ENCODE measurements at places on chromosomes 4 and X. TPM values are rescaled to one million over a fixed set of nuclear protein-coding genes. Genes with fewer than 3 reads are reported as not detected.

DNA sequence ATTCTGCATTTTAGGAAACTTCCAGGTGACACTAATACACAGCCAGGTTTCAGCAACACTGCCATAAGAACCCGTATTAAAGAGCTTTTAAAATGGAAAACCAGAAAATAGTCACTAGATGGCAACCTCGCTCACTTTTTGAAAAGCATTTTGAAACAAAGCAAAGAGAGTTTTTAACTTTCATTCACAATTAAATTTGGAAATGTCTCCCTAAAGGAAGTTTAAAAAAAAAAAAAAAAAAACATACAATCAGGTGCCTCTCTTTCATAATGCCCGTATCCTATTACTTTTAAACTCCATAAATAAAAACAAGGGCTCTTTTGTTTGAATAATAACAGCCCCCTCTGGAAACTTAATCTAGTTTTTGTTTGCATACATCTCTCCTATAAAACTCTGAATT is 20.3 kb downstream of the MEPE start:
- DNase-seq, result no peak

DNA sequence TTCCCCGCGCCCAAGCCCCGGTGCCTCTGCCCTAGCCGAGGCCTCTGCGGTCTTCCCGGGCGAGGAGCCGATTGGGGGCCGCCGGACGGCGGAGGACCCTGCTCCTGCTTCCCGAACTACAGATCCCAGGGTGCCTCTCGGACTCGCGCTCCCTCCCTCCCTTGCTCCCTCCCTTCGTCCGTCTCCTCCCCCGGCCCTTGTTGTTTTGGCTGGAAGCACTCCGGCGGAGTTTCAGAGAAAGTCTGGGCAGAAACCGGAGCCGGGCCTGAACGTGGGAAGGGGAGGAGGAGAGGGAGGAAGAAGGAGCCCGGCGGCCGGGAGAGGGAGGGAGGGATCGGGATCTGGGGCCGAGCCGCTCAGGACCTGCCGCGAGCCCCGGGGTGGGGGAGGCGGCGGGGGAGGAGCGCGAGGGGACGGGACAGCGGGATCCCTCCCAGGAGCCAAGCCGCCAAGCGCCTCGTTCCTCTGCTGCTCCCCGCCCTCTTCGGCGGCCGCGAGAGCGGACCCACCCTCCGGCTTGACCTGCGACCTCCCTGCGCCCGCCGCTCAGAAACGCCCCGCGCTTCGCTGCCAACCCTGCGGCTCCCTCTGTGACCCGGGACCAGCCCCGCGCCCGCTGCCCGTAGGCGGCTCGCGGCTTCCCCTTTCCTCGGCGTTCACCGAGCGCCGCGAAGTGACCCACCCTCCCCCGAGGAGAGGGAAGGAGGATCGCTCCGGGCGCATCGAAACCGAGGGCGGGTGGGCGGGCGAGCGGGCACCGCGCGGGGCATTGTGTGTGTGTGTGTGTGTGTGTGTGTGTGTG is 496 bp upstream of the GAB1 start:
- DNase-seq, result peak; percentile 92

GRCh38 chr4:73417973-73418372 is 13.9 kb downstream of the ALB start:
- no peak for DNase-seq

DNA sequence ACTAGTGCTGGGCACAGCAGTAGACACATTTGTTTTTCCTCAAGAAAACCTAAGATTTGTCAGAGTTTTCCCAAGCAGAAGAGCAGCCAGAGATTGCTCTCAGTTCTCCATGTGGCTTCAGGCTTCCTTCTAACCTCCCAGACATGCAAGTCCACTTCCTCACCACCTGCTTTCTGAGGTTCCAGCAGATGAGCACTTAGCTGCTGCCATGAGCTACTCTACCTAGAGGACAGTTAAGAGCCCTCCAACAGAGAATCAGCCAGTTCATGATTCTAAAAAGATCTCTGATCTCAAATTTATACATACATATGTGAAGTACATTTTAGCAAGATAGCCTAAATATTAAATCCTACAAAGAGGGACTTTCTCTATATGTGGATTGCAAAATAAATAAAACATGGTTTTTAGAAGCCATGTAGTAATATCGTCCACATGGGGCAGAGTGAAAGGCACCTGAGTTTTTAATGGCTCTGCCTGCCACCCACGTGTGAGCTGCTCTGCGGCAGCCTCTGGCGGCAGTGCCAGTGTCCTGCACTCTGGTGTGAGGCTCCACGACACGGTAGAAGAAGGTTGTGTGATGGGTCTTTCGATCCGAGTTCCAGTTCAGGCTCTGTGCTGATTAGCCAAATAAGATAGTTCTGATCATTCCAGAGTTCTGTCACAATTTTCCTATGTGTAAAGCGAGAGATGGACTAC is 10.3 kb downstream of the CYP4V2 start:
- peak; percentile 39 for DNase-seq

The SPANXA2 gene
- not detected for total RNA-seq

The TCEAL6 gene
- total RNA-seq, result not detected

The KIF4A gene
- 8.7 TPM for total RNA-seq
